ENCODE measurements at places on chromosomes 3 and 15.

DNA sequence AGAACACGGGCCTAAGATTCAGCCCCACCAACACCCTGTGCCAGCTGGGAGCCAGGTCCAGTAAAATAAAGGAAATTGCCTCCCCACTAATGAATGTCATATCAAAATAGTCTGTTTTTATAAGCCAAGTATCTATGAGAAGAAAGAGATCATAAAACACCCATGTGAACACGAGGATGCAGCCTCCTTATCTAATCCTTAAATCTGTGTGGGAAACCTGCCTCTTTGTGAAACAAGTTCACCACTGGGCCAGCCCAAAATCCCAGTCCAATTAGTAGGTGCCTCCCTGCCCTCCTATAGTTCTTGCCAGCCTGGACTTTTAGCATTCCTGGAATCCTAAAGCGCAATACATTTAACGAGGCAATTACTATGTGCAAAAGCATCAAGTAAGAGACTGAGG lies 42.0 kb downstream of the SCAPER start:
- DNase-seq = no peak

GRCh38 chr15:47300596-47300995 lies 416.7 kb upstream of the SEMA6D start:
- DNase-seq = no peak

- no peak for DNase-seq
These were observed 111.1 kb upstream of the CBLB start for GRCh38 chr3:105979961-105980360.

- no peak for DNase-seq
These were observed 52.4 kb upstream of the FNDC3B start for GRCh38 chr3:171986757-171987518.

- no peak for DNase-seq
These were observed 2.2 kb downstream of the CAND2 start for GRCh38 chr3:12798559-12799179.

DNA sequence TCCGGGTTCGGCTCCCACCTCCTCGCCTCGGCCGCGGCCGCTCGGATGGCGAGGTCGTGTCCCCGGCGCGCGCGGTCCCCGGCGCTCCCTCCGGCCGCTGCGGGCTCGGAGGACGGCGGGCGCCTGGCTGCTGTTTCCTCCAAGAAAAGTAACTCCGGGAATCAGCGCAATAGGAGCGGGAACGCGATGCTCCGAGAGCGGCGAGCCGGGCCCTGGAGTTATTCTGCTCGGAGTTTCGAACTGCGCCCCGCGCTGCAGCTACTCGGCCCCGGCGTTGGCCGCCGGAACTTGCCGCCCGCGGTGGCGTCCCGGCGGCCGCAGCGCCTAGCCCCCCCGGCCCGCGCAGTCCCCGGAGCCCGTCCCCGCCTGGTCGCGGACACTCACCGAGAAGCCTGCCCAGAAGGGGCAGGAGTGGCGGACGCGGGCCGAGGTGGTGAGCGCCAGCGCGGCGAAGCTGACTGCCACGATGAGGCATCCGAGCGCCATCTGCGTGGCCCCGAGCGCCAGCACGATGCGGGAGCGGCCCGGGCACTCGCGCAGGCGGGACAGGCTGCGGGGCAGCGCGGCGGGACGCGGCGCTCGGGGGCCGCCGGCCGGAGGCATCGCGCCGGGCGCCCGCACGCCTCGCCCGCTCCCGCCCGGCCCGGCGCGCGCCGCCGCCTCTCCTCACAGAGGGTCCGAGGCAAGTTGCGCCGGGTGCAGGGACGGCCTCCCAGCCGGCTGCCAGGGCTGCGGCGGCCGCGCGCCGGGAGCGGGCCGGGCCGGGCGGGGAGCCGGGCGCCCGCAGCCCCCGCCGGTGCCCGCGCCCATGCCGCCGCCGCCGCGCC lies 251.9 kb downstream of the TJP1 start:
- DNase-seq = no peak

DNA sequence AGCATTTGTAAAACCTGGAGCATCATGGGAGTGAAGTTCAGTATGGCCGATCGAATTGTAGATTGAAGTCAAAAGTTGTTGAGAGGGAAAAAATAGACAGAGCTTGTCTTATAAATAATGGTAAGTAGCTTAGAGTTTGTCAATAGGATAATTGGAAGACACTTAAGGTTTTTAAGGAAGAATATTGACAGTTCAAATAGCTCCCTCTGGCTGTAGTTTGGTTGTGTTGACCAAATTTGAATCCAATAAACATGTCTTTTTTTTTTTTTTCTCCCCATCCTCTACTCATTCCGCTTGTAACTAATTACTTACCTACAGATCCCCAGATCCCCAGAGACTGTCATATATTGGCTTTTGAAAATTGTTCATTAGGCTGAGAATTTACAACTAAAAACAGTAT lies 677.0 kb downstream of the AGBL1 start:
- DNase-seq = no peak

- DNase-seq = peak; percentile 18
These were observed 140.5 kb downstream of the LRRK1 start for GRCh38 chr15:101059381-101060341.

DNA sequence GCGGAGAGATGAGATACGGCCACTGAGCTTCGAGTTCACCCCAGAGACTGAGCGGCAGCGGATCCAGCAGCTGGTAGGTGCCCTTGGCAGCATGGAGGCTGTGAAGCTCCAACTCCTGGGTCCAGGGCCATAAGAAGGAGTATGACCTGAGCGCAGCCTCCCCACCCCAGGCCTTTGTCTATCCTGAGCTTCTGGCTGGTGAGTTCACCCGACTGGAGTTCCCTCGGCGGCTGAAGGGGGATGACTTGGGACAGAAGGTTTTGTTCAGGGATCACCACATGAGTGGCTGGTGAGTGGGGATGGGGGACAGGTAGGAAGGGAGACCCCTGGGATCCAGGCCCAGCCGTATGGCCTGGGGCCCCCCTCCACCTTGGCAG lies 2.6 kb downstream of the PPM1M start:
- DNase-seq = no peak

DNA sequence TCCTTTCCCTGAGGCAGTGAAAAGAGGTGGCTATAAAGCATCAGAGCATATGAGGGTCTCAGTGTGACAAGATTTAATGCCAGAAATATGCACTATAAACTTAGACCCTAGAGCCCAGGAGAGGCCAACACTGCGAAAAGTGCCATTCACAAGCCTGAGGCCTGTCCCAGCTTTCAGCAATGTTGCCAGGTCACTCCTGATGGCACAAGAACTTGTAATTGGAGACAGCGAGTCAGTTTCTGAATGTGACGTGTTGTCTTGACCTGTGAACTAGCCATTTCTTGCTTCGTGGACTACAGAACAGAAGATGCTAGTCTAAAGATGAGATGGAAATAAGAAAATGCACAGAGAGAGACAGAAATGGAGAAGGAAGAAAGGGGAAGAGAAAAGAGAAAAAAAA lies 87.9 kb downstream of the WDR72 start:
- no peak for DNase-seq

DNA sequence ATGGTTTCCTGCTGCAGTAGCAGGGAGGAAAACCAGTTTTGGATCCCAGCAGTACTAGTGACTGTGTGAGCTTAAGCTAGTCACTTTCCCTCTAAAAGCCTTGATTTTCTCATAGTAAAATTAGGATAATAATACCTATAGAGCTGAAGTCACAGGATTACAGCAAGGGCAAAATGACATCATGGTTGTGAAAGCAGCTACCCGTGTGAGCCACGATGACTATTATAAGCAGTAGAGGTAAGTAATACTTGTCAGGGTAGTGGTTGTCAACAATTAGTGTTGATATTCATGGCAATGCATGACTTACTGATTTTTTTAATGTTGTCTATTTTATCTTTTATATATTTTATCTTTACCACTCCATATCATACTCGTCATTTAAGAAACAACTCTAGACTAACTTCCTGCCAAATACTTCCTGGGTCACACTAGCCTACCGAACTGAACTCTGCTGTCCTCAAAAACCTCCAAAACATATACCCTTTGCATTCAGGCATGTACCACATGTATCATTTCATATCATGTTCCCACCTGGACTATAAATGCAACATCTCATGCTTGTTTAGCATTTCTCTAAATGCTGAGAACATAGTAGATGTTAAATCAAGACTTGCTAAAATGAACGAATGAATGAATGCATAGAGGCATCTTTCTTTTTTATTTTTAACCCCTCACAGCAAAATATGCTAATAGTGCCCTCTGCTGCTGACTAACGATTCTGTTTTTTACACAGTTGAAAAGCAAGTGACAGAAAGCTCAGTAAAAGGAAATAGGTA lies 172.6 kb downstream of the P3H2 start:
- DNase-seq = no peak

DNA sequence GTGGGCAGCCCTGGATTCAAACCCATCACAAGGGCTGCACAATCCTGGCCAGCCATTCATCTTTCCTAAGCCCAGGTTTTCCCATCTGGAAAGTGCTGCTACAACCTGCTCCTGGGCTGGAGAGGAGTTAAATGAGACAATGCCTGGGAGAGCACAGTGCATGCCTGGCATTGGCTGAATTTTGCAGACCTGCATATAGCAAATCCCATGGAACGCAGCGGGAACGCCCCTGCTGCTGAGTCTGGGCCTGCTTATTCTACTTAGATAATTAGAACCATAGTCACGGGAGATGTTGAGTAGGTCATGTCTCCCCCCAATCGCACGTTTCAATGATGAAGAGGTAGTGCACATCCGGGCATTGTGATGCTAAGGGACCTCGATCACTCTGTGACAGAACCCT lies 46.6 kb downstream of the ABTB1 start:
- no peak for DNase-seq

DNA sequence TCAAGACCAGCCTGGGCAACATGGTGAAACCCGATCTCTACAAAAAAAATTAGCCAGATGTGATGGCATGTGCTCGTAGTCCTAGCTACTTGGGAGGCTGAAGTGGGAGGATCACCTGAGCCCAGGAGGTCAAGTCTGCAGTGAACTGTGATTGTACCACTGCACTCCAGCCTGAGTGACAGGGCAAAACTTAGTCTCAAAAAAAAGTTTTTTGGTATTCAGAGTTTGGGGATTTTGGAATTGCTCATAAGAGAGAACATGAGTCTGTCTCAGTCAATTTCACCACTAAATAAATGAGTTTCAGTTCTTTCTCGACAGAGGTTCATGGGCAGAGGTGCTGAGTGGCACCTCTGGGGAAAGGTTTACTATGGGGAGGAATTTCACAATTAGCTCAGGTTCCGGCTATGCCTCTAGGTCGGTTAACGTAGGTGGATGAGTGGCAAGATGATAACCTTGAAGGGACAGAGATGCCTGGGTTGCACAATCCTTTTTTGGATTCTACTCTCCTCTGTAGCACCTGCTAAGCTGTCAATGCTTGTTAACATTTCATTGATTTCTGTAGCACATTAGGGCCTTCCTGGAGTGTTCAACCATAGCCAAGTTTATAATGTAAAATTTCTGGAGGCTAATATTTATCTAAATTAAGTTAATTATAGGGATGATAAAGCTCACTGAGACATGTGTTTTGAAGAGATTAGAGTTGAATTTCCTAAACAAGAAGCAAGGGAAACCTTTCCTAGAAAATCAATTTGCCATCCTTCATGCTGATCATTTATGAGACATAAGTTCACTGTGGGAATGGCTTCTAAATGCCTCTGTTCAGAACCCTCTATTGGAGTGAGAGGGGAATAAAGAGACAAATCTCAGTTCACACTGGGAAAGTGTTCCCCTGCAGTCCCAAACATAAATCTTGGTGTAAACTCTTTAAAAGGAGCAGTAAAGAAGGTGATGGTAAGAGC lies 37.4 kb upstream of the DCP1A start:
- no peak for DNase-seq

DNA sequence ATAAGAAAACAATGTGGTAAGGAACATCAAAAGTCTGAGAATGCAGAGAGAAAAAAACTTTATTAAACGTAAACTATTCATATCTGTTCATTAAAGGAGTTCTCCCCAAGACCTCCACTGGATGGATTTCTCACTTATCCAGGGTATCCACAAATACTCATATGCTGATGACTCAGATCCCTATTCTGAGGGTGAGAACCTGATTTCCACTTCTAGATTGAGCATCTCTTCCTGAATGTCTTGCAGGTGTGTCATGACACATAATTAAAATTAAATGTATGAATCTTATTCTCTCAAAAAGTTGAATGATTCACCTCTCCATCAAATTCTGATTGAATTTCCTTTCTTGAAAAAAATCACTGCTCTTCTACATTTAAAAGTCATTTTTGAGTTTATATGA lies 199.9 kb downstream of the MFSD1 start:
- DNase-seq = no peak

- DNase-seq = no peak
These were observed 157.1 kb upstream of the TGFBR2 start for GRCh38 chr3:30449290-30449632.

DNA sequence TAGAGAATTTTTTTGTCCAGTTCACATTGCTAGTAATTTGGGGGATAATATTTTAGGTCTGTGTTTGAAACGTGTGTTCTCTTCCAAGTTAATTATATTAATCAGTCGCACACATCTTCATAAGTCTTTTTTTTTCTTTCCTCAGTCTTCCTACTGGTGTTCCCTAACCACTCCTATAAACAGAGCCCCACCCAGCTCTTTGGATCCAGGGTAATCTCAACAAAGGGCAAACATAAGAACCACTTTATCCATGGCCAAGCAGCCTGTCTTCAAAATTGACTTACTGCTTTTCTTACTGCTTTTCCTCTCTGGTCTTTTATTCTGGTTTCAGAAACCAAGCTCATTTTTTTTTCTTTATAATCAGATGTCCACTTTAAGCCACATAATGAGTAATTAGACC lies 266.8 kb upstream of the NECTIN3 start:
- no peak for DNase-seq

DNA sequence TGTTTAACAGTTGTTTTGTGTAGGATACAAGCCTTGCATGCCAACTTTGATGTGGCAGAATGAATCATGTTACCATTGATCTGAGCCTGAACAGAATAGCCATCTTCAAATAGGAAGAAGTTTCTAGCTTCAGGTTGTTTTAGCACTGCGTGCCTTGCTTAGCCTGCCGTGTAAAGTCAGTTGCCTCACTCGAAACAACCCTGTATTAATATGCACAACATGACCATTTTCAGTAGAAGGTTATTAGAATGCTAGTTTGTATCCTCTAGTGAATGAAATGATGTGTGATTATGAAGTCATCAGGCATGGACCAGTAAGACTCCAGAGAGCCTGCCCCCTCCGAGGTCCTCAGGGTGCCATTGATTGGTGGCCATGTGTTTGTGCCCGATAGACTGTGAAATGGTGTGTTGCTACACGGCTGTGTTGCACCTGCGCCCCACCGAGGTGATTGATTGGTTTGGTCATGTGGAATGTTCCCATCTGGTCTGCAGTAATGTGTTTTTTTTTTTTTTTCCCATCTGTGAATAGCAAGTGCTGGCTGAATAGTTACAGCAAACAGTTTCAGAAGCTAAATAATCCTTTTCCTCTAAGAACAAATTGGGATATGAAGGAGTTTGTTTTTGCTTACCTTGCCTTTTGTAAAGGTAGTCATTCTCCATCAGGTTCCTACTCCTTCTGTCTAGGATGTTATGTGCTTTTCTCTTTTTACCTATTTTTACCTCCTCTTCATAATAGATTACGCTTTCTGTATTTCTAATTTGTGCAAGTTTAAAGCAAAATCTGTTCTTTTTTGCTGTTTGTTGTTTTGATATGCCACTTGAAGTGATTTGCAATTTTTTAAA lies 214.9 kb downstream of the TCF12 start:
- DNase-seq = no peak

GRCh38 chr15:52196891-52197290 lies 5.7 kb upstream of the GNB5 start:
- DNase-seq = no peak

All from left forelimb (tissue), 1 donor.